ENCODE measurements at places on chromosomes 6 and 20.
A peak's percentile ranks its signal among the peaks of the same experiment; 100 is the strongest.

DNA sequence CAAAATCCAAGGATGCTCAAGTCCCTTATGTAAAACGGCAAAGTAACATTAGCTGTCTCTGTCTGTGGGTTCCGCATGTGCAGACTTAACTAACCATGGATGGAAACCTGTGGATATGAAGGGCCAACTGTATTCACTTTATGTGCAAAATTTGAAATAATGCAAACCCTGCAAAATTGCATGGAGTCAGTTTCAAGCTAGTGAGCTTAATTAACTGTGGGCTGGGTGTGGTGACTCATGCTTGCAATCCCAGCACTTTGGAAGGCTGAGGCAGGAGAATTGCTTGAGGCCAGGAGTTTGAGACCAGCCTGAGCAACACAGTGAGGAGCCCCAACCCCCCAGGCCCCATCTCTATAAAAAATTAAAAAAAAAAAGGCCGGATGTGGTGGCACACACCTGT lies 81.4 kb downstream of the ANKS1A start:
- DNase-seq: no peak

- DNase-seq: no peak
Measured at GRCh38 chr6:144140867-144141266, 9.4 kb upstream of the STX11 start.

- DNase-seq: no peak
Measured at GRCh38 chr20:41440882-41441281, 74.3 kb upstream of the EMILIN3 start.

DNA sequence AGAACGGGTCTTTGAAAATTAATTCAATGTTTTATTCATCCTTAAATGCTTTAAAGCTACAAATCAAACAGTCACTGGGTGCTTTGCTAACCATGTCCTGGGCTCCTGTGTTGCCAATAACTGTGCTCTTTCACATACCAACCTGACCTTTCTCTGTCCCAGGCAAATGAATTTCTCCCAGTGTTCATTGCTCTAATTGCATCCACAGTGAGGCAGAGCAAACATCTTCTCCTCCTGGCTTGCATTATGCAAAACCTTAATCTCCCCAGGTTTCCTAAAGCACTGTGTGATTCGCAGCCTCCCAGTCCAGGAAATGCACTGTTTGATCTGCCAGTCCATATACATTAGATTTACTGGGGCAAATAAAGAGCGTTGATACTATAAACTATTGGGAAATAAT lies 219.0 kb downstream of the PREX1 start:
- DNase-seq: no peak

- no peak for DNase-seq
Measured at GRCh38 chr20:41391587-41392001, 25.0 kb upstream of the EMILIN3 start.

DNA sequence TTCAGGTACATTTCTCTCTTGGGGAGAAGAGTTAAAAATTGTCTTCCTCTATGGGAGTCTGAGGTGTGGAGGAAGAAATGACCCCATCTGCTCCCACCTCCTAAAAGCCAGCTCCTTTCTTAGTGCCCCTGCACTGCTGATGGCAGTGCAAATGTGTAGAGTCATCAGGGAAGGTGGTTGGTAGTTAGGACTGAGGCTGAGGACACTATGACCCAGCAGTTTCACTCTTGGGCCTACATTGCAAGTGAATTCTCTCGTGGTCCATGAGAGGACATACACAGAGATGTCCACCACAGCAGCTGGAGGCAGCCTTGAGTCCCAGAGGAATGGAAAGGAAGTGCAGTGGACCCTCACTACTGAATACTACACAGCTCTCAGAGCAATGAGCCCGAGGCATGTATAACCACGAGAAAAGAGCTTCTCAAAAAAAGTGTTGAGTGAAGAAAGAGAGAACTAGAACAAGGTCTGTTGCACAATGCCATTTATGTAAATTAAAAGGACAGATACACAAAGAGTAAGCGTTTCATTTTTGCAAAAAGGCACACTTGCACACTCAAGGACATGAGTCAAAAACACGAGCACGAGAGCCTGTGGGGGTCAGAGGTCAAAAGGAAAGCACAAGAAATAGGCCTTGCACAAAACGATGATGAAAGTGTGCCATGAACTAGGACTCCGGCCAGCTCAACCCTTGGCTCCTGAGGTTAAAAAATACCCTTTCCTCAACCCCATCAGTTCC lies 308.2 kb upstream of the PRND start:
- no peak for DNase-seq

DNA sequence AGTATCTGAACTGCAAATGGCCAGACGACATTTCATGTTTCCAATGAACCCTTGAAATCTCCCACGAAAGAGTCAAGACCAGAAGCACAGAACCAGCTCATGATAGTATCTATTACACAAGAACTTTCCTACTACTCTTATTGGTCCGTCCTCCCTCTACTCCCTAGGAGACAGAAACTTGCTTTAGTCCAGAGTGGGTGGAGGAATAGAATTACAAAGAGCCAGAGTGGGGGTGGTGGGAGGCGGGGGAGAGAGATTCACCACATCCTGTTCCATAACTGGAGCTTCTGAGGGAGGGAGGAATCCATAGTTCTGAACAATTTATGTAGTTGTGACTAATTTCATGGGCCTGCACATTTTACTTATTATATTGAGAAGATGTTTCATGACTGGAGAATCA lies 18.5 kb upstream of the WFDC10A start:
- DNase-seq: peak; percentile 71

DNA sequence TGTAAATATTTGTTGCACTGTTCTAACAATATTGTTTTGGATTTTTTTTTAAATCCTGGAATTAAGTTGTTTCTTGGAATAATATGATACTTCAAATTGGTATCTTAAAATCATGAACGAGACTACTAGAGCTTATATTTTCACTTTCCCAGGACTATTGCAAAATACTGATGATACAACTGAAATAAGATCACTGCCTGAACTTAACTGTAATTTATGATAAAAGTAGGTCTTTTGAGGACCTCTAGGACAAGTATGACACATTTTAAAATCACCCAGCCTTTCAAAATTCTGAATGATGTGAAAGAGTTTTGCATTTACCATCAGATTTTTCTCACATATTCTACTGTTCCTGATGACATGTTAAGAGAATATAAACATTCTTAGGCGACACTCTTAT lies 8.6 kb upstream of the UBE2J1 start:
- no peak for DNase-seq

GRCh38 chr6:12160326-12160725 lies 129.8 kb upstream of the EDN1 start:
- no peak for DNase-seq

- DNase-seq: no peak
Measured at GRCh38 chr6:128358244-128358776, 162.1 kb downstream of the PTPRK start.

GRCh38 chr6:141808662-141809061 lies 324.1 kb upstream of the GJE1 start:
- DNase-seq: no peak

- DNase-seq: no peak
Measured at GRCh38 chr6:68237205-68237604, 397.9 kb upstream of the ADGRB3 start.

GRCh38 chr6:144737998-144738397 lies 452.9 kb downstream of the UTRN start:
- no peak for DNase-seq

- no peak for DNase-seq
Measured at GRCh38 chr6:28927846-28928245, 4.1 kb upstream of the TRIM27 start.

DNA sequence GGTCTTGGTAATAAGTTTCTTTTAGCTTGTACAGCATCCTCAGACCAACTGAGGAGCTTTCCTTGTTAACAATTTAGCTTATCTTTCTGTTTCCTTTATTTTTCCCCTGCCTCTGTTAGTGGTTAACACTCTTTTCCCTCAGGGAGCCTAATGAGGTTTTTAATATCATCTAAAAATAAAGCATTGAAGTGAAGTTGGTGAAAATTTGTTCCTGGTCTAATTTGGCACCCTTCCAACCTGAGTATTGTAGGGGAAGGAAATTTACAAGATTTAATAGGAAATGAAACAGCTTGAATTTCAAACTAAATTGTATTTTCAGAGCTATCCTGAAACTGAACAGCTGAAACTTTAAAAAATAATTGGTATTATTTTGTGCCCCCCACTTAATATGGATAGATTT lies 28.1 kb upstream of the VAPB start:
- no peak for DNase-seq

GRCh38 chr20:43300901-43301300 lies 111.2 kb upstream of the PTPRT start:
- no peak for DNase-seq

- peak; percentile 81 for DNase-seq
Measured at GRCh38 chr20:9119776-9120175, 50.9 kb downstream of the PLCB4 start.

DNA sequence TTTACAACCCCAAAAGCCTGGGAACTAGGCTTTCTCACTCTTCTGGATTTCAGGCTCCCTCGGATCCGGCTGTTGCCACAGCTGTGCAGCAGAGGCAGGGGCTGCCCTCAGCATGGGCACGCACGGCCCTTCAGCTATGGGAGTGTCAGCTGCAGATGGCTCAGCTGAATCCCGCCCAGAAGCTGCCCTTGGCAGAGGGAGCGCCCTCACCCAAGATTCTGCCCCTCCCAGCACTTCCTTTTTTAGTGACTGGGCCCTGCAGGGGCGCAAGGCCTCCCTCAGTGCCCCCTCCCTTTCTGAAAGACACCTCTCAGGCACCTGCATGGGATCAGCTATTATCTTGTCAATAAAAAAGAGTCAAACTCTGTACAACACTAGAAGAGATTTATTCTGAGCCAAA lies 67.9 kb upstream of the THBS2 start:
- DNase-seq: no peak

DNA sequence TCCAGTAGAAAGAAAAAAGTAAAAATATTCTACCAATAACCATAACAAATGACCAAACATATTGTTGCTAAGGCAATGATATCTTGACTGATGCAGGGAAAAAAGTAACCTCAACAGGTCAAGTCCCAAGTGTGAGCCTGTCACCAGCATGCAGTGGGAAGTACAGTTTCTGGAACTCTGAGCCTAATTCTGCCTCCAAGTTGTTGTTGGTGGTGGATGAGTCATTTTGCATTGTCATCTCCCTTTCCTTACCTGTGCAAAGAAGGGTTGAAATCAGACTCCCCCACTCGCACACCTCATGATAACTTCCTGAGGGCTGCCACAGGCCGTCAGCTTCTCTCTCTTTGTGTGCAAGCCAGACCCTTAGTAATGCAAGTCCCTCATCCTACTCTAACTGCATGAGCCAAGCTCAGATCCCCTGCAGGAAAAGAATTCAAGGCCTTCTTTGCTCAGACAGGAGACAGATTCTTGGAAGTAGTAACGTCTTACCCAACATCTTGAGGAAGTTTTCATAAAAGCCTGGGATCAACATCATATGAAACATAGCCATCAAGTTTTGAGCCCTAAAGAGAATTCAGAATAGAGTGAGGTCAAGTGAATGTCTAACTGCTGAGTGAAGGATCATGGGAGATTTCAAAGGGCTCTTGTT lies 207.6 kb upstream of the FOXA2 start:
- DNase-seq: no peak

GRCh38 chr6:7215798-7216231 lies 97.2 kb downstream of the SSR1 start:
- no peak for DNase-seq

DNA sequence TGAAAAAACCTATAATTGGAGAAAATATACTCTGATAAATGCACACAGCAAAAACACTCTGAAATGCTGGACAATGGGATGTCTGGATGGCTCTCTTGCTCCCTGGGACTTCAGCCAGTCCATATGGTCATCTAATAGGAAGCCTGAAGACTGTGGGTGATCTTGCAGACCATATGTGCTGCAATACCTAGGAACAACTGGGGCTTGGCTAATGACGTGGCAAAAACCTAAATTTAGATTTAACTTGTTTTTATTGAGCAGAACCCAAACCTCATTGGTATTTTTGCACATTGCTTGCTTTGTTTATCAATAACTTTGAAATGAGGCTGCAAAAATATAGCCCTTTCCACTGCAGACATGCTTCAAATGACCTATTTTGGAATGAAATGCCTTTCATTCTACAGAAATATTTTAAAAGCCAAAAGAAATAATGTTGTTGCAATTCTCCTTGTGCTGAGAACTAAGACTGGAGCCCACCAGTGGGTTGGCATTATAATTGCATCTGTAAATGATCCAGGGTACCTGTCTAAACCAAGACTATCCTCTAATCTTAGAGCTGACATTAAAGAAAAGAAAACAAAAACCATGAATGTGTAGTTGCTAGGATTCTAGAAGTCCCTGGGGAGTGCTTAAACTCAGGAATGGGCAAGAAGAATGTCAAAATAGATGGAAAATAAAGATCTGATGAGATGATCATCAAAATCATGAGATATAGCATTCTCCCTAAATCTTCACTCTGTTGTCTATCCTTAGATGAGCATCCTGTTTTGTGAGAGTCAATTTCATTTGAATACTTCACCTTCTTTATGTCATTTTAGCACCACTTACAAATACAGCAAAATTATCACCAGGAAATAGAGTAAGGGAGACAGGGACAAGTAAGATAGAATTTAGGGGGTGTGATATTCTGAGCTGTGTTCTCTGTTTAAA lies 152.1 kb upstream of the RIMS1 start:
- DNase-seq: no peak

GRCh38 chr6:83310046-83310445 lies 116.9 kb downstream of the RWDD2A start:
- DNase-seq: no peak

GRCh38 chr6:88174906-88175305 lies 8.8 kb upstream of the CNR1 start:
- DNase-seq: no peak

DNA sequence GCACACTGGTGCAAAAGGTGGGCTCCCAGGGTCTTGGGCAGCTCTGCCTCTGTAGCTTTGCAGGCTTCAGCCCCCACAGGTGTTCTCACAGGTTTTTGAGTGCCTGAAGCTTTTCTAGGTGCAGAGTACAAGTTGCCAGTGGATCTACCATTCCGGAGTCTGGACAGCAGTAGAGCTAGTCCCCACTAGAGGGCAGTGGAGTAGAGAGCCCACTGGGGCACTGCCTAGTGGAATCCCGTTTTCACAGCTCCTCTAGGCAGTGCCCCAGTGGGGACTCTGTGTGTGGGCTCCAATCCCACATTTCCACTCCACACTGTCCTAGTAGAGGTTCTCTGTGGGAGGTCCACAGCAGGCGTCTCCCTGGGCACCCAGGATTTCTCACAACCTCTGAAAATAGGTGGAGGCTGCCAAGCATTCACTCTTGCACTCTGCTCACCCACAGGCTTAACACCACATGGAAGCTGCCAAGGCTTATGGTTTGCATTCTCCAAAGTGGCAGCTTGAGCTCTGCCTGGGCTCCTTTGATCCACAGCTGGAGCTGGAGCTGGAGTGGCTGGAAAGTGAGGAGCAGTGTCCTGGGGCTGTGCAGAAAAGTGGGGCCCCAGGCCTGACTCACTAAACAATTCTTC lies 86.3 kb upstream of the PROKR2 start:
- DNase-seq: peak; percentile 35

- DNase-seq: no peak
Measured at GRCh38 chr6:24796616-24797290, 2.0 kb downstream of the ARMH2 start.

GRCh38 chr20:35190556-35190955 lies 18.7 kb downstream of the PROCR start:
- DNase-seq: no peak
